ENCODE measurements at places on chromosomes 11 and 22.

DNA sequence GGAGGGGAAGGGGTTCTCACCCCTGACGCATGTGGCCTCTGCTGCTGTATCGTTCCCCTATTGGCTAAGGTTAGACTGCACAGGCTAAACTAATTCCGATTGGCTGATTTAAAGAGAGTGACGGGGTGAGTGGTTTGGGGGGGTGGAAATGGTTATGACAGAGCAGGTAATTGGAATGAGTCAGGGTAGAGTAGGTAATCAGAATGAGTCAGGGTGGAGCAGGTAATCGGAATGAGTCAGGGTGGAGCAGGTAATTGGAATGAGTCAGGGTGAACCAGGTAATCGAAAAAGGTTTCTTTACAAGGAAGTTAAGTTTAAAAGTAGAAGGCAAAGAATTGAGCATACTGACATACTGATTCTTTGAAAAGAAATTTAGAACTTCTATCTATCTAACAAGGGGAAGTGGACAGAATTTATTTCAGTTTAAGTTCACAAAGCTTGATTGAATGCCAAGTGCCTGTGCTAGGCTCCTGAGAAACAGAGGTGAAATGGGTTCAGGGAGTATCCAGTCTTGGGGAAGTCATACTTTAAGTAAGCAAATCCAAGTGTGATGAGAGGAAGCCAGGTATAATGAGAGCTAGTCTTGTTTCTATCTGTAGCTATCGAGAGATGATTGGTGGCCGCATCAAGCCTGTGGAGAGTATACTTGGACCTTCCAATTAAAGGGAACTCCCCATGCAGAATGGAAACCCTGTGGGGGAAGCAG lies 58.0 kb downstream of the C11orf91 start:
- no peak for DNase-seq

DNA sequence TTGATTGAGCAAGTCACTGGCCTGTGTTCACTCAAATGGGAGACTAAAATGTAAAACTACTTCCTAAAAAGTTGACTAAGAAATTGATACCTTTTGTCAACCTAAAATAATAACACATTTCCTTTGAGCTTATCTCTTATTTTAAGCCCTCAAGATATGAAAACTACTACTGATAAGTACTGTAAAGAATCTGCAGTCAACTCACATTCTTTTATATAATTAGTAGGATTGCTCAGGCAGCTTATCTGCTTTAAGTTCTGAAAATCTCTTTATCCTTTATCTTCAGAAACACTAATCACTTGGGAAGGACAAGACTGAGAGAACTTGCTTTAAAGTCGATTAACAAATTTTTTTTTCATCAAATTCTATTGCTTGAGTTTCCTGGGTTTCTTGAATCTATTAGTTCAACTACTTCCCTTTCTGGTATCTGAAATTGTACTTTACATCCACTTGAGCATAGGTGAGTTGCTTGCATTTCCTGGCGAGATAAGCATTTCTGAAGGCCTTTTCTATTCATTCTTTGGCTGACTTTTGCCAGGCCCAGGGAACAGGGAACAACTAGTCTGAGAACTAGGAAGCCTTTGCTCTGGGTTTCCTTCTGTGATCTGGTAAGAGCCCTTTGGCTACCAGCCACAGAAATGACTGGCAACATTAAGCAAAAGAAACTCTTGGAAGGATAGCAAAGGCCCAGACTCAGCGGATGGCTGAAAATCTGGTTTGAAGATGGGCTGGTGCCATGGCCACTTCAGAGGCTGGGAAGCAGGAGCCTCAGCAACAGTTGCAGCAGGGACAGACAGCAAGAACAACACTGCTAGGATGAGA lies 19.3 kb upstream of the CSRP3 start:
- DNase-seq, result no peak

DNA sequence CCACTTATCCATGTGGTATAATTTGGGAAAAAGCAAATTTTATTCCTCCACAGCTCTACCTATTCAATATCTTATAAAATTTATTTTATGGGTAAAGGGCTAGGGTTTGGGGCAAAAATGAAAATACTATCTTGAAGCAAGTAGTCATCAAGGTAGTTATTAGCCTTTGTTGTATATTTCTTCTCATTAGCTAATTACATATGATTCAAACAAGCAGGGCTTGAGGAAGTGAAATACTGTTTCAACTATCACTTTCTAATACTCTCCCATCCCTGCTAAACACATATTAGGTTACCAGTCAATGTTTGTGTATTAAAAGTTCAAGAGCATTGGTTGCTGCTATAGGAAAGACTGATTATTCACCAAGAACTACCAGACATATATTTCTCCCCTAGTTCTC lies 517.3 kb downstream of the METTL15 start:
- no peak for DNase-seq

DNA sequence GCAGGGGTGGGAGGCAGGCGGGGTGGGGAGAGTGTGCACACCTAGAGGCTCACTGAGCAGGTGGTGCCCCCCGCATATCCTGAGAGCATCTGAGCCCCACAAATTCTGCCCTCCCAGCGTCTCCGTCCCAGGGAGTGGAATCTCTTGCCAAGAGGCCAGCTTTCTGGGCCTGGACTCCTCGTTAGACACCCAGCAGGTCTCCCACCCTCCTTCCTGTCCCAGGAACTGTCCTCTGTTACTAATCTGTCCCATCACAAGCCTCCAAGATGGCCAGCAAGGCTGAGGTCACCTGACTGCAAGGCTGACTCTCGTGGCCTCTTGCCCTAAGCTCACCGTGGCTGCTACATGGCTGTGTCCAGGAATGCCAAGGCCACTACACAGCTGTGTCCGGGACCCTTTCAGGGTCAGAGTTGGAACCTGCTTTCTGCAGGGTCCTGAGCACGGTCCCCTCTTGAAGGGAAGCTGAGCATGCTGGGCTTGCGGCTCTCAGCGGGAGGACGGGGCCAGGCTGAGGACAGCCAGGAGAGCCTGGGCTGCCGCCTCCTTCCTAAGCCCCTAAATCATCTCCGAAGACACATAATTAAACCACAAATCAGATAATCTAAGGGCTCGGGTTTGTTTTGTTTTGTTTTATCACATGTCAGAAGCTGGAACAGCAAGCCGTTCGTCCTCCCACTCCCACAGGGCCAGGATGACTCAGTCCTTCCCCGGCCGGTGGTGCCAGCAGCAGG lies 1327.3 kb downstream of the TBC1D22A start:
- no peak for DNase-seq

DNA sequence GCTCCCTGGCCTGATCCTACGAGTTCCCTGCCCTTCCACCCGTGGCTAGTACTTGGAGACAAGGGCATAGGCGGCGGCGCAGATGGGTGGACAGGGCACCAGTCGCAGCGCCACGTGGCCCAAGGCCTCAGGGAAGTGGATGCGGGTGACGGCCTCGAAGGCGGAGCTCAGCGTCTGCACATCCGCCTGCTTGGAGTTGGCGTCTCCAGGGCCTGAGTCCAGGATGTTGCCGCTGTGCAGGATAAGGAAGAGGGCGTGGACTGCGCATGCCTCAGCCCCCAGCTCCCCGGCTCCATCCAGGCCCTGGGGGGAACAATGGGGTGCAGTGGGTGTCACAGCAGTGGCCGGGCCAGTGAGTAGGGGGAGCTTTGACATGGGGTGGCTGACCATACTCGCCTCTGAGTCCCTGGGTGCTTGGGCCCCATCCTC lies 6.6 kb downstream of the PITPNM1 start:
- DNase-seq, result no peak

GRCh38 chr11:68950762-68951161 lies 30.0 kb downstream of the MRGPRD start:
- DNase-seq, result no peak

GRCh38 chr22:26845021-26845743 lies 187.8 kb downstream of the MIAT start:
- DNase-seq, result no peak

DNA sequence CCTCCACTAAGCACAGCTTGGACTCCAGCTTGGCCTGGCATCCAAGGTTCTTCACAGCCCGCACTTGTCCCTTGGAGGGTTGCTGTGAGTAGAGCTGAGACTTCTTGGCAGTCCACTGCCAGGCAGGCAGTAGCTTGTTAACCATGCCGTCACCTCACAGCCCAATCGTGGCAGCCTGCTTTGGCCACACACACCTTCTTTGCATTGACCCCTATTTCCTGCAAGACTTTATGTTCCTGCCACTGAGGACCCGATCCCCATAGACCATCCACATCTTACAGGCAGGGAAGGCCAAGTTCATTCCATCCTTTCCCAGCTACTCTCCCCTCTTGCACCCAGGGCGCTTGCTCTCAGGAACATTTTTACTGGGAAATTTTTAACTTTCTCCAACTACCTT lies 2.5 kb upstream of the PYGM start:
- peak; percentile 40 for DNase-seq

DNA sequence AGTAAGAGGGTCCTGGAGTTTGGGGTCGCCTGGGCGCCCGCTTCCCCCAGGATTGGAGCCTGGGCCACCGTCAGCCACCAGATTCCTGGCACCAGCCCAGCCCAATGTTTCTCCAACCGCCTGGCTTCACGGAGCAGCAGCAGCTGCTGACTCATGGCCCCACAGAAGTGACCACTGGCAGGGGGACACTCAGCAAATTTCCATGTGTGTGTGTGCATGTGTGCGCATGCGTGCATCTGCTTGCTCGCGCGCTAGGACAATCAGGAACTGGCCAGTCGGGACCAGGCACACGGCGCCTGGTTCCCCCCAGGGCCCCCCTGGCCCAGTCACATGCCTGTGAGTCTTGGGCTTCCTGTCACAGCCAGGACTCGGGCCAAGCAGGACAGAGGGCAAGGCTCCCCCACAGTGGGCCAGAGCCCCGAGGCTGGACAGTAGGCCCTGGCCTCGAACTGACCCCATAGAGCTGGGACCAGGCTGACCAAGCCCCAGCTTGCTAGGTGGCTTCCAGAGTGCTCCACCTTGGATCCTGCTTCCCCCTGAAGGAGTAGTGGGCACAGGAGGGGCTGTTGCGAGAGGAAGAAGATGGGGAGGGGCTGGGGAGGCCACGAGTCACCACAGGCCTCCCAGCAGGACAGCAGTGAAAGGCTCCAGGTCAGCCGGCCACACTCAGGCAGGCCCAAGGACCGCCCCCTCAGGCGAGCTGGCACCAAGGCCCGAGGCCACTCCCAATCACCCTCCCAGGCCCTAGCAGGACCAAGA lies 3.2 kb downstream of the CTSD start:
- no peak for DNase-seq

DNA sequence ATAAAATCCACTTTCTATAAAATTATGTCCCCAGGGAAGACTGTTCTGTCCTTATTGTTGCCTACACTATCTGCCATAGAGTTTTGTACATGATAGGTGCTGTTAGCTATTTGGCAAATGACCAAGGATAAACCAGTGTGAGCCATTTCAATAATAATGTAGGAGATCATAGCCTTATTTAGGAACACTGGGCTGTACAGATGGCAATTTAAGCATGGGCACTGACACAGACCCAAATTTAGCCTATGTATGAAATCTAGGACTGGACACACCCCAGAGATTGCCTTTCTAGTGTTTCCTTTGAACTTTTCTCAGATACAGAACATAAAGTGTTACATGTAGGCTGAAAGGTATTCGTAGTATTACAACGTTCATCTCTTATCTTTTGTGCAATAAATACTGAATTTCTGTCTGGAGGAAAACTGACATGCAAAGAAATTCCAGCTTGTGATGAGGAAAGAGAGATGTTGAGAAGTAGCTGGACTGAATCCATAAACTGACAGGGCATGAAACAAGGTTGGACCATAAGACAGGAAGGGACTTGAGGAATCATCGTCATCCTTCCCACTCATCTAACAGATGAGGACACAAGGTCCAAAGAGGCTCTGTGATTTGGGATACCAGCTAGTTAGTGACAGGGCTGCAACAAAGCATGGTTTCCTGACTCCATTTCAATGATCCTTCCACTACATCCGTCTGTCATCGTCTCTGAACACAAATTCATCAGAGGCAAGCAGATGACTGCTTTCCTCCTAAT lies 60.3 kb downstream of the TMPRSS5 start:
- DNase-seq, result no peak

DNA sequence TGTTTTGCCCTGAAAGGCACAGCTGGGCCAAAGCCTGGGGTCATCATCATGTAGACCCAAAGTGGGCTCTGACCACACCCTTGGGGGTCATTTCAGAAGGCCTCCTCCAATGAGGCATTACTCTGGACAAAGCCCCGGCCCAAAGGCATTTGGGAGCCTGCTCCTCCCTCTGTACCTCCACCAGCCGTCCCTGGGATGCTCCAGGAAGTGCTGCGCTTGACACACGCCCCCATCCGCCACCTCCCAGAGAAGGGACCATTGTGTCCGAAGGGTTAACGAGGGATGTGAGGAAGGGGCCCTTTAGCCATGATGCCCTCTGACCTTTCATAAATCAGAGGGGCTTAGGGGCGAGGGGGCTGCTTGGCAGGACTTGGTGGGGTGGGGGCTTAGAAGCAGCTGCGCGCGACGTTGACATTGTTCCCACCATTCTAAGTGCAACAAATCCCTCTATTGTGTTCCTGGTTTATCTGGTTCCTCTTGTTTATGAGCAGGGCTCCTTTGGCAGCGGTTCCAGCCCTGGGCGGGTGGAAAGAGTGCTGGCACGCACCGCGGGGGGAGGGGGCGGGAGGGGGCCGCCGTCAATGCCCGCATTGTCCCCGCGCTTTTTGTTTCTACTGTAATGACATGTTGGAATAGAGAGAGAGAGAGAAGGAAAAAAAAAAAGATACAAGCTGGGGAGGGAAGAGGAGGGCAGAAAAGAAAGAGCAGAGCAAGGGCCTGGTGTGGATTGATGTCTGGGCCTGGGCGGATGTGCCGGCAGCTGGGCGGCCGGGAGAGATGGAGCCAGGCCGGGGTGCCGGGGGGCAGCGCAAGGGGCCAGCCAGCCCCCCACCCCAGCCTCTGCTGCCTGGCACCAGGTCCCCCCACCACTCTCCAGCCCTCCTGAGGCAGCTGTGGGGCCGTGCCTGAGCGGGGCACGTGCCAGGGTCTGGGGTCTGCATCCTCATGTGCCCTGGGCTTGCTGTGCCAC lies 32.1 kb upstream of the SOX10 start:
- no peak for DNase-seq

DNA sequence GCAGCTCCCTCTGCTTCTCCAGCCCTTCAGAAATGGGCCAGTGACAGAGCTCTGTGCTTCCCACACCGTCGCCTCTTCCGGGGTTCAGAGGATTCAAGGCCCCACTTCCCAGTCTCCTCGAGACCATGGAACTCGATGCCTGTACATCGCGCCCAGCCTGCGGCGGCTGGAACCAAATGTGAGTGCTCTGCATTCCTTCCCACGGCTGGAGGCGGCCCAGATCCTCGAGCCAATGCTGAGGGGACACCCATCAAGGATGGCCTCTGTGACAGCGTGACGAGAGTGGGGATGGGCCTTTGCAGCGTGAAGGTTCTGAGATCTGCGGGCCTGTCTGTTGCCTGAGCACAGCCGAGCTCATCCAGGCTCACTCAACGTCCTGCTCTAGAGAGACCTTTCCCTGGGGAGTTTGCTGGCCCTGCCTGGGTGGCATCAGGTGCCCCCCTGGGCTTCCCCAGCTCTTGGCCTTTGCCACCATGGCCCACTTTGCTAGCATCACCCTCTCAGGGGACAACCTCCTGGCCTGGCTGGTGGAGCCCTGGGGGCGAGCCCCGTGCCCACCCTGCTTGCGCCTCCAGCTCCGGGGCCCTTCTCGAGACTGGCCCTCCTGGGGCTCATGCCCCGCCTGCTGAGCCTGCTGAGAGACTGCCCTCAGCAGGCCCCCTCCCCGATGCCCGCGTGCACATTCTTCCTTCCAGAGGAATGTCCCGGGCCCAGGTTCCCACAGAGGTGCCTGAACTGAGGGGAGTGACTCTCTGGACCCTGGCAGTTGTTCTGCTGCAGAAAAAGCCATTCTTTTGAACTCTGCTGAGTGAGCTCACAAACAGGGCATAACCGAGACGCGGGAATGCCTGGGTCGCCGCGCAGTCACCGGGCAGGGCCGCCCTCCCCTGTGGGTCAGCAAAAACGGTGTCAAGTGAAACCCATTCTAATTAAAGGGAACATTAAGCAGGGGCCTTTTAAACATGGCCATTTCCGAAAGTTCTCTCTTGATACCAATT lies 7.3 kb upstream of the MYEOV start:
- no peak for DNase-seq

- peak; percentile 56 for DNase-seq
These were observed 3.5 kb downstream of the IGF2 start for GRCh38 chr11:2135648-2136201.
